ENCODE measurements at places on chromosomes 3 and 15.
A peak's percentile ranks its signal among the peaks of the same experiment; 100 is the strongest.

DNA sequence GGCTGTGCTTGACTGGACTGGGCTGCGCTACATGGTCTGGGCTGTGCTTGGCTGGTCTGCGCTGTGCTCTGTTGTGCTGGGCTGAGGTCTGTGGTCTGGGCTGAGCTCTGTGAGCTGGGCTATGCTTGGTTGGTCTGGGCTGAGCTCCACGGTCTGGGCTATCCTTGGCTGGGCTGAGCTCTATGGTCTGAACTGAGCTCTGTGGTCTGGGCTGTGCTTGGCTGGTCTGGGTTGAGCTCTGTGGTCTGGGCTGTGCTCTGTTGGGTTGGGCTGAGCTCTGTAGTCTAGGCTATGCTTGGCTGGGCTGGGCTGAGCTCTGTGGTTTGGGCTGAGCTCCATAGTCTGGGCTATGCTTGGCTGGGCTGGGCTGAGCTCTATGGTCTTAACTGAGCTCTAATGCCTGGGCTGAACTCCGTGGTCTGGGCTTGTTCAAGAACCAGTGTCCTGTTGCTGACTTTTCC, 92.0 kb downstream of the PLXNA1 start:
- no peak for DNase-seq

- DNase-seq: no peak
Observed at GRCh38 chr15:69793431-69793780, 304.3 kb downstream of the TLE3 start.

DNA sequence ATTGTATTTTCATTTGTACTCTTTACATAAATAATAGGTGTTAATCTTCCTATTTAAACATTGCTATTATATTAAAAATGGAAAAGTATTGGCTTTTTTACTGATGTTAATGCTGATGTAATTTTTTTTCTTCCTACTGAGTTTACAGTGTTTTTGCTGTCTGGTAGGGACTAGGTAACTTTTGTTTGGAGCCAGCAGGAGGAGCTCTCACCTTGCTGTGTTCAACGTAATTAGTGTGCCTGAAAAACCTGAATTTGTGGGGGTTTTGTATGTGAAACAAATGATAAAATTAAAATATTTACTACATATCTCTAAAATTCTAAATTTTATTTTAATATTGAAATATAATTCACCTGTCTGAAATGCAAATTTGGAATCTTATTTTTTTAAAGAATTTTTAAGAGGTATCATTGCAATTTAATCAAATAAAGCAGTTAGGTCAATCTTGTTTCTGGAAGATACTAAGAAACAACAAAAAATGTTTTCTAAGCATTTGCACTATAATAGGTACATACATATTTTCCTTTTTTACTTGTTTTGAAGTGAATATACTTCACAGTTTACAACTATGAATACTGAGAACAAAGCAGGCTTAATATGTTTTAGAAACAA, 48.8 kb downstream of the EPHA6 start:
- no peak for DNase-seq

GRCh38 chr3:7487763-7488162, 626.8 kb downstream of the GRM7 start:
- DNase-seq: no peak

GRCh38 chr3:186589856-186590579, 19.5 kb downstream of the DNAJB11 start:
- peak; percentile 22 for DNase-seq

- no peak for DNase-seq
Observed at GRCh38 chr3:87800516-87800915, 258.3 kb downstream of the CGGBP1 start.

DNA sequence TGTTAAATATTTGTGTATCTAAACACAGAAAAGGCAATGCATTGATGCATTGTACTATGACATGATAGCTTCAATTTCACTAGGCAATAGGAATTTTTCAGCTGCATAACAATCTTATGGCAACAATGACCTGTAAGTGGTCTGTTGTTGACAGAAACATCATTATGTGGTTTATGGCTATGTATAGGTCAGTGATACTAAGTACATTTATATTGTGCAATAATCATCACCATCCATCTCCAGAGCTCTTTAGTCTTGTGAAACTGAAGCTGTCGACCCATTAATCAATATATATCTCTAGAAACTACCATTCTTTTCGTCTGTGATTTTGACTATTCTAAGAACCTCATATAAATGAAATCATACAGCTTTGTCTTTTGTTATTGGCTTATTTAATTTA, 200.1 kb upstream of the ZNF717 start:
- DNase-seq: no peak

DNA sequence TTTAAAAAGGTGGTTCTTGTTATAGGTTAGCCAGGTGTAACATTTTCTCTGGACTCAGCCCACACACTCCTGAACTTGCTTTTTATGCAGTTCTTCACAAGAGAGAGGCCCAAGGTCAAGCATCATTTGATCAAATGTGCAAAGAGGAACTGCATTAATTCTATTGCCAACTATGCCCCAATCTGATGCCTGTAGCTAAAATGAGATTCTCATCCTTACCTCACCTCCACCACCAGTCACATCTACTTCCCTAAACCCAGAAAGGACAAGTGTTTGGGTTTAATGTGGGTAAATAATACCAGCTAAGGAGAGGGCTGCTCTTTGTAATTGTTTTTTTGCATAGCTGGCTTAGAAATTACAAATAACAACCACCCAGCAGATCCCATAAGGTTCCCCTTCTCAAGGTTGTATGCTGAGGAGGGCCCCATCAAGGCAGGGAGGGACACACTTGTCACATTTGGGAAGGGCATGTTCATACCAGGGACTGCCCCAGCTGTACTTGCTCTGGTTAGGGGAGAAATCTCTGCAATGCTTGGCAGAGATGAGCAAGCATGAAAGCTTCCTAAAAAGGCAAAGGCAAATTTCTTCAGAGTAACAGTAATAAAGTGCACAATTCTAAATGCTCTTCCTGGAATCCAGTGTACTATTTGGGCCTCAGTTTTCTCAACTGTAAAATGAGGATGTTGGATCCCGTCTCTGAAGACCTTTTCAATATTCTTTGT, 76.2 kb downstream of the TGFBR2 start:
- no peak for DNase-seq

GRCh38 chr3:8532251-8532871, 30.7 kb downstream of the LMCD1 start:
- DNase-seq: no peak

DNA sequence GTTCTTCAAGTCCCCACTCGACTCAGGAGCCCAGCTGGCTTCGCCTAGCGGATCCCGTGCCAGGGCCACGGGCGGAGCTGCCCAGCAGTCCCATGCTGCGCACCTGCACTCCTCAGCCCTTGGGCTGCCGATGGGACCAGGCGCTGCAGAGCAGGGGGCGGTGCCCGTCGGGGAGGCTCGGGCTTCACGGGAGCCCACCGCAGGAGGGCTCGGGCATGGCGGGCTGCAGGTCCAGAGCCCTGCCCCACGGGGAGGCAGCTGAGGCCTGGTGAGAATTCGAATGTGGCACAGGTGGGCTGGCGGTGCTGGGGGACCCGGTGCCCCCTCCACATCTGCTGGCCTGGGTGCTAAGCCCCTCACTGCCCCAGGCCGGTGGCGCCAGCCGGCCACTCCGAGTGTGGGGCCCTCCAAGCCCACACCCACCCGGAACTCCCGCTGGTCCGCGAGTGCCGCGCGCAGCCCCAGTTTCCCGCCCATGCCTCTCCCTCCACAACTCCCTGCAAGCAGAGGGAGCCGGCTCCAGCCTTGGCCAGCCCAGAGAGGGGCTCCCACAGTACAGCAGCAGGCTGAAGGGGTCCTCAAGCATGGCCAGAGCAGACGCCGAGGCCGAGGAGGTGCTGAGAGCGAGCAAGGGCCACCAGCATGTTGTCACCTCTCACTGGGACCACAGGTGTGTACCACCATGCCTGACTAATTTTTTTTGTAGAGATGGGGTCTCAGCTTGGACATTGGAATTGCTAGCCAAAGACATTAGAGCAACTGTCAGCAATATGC, 17.0 kb downstream of the RAB7A start:
- DNase-seq: no peak

GRCh38 chr3:11690863-11691766, 47.4 kb upstream of the VGLL4 start:
- DNase-seq: no peak

- DNase-seq: peak; percentile 69
Observed at GRCh38 chr15:63473999-63474809, 30.2 kb upstream of the USP3 start.

DNA sequence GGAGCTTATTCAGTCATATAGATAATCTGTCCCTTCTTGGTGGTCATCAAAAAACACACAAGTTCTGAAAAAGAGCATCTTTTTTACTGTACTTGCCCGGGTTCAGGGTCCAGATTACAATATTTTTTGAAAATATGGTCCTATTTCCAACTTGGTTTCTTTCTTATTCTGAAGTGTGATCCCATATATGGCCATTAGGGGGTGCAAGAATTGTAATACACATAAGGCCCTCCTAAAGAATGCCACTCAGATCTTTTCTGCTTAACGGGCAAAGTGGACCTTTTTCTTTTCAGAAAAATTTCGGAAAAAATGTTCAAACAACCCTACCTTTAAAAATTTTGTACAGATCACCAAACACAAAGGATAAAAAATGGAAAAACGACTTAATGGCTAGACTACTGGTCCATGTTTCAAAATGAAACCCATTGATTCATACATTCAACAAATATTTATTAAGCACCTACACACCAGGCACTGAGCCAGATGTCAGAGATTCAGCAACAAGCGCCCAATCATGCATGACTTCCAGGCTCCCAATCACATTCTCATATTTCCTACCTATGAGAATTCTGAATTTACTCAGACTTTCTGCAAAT, 102.0 kb upstream of the MYRIP start:
- peak; percentile 10 for DNase-seq

DNA sequence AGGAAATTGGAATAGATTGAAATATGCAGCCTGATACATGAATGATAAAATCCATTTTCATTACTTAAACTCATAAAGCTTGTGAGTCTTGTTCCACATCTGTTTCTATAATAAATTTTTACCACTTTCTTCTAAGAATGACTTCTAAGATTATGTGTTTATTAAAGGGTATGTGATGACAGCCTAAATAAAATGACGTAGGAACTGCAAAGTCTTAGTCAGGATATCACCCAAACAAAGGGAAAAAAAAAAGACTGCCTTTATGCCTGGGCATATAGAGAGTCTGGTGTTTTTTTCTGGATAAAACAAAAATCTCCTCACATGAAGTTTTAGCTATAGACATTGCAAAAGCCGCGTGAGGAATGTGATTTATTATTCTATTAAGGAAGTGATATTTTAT, 844.0 kb downstream of the DIPK2A start:
- no peak for DNase-seq

GRCh38 chr3:20047341-20047779, 7.1 kb downstream of the KAT2B start:
- no peak for DNase-seq

DNA sequence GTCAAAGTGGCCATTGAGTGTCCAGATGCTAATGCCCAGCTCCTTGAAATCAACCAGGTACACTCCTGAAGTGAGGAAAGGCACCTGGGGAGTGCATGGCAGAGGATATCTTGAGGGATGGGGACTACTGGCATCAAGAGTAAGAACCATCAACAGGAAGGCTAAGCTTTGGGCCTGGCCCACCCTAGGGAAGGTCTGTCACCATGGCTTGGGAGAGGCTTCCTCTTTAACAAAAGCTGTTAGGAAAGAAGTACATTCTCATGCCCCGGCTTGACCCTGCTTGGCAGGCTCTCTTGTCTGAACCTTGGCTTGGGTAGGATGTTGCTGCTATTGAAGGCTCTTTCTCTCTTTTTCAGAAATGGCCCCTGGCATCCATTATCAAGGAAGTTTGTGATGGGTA, 43.7 kb upstream of the TUBGCP5 start:
- DNase-seq: no peak

DNA sequence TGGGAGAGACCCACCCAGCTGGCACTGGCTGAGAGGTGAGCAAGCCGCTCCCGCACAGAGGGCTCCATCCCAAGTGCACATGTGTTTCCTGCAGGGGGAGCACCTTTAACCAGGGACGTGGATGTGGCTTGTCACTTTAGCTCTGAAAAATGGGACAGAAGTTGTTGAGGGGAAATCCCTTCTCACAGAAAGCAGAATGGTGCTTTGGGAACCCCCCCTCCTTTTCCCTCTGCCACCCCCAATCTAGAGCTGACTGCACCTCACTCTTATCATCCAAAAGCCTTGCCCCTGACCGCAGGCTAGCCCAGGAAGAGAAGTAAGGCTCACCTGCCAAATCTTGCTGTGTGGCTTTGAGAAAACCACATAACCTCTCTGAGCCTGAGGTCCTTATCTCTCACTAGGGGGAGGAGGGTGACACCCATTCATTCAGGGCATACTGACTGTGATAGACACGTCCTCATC, 77.9 kb downstream of the RPN1 start:
- peak; percentile 12 for DNase-seq

- no peak for DNase-seq
Observed at GRCh38 chr3:30708472-30708871, 102.1 kb downstream of the TGFBR2 start.

GRCh38 chr3:69272556-69272955, 113.3 kb downstream of the FRMD4B start:
- DNase-seq: no peak

- no peak for DNase-seq
Observed at GRCh38 chr3:129596194-129597086, 10.0 kb downstream of the PLXND1 start.

GRCh38 chr15:41104234-41104633, 11.8 kb downstream of the INO80 start:
- no peak for DNase-seq

- no peak for DNase-seq
Observed at GRCh38 chr3:111917300-111917699, 58.2 kb downstream of the PHLDB2 start.

DNA sequence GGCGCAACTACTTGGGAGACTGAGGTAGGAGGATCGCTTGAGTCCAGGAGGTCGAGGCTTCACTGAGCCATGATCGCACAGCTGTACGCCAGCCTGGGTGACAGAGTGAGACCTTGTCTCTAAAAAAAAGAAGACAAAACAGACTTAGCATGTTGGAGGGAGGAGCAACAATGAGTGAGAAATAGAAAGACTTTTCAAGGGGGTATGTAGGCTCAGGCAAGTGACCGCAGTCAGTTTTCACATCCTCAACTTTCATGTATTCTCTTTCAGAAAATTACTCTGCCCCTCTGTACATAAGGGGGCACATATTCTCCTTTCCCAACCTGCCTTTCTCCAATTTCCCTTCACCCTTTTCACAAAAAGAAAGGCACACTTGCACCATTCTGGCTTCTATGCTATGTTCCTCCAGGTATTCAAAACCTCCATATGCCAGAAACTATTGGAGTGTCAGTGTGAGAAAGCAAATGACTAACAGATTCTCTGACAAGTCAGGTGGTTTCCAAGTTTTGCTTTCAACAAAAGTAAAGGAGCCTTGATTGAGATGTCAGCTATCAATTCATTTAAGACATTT, 7.6 kb downstream of the NSUN3 start:
- no peak for DNase-seq

GRCh38 chr3:63706321-63707085, 54.0 kb downstream of the SNTN start:
- no peak for DNase-seq

DNA sequence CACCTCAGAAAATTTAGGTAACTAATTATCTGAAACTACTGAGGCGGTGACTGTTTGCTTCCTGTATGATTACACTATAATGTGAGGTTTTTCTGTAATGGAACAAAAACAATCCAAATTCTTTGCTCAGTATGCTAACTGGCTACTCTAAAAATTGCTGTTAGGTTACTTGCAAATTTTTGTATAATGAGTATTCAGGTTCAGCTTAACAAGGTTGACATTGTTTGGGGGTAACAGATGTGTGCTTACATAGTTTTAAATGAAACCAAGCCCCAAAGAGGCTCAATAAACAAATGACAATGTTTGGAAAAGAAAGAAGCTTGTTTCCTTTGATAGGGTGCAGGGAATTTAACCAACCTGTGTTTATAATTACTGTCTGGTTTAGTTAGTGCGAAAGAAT, 414.5 kb upstream of the MDFIC2 start:
- no peak for DNase-seq
